Astrocyte (in vitro differentiated cells and primary cell): ENCODE measurements at places on chromosomes 5 and 9.

- H3K27me3 ChIP-seq: no peaks in the 10 kb centered on the region
- DNase-seq: no peak
- peaks cover 12% of the 10 kb centered on the region for H3K4me1 ChIP-seq
- H3K36me3 ChIP-seq: no peaks in the 10 kb centered on the region
- no peak overlapping the region for H3K27ac ChIP-seq
- no peak overlapping the region for H3K4me3 ChIP-seq
Observed at GRCh38 chr5:36949593-36949992, 73.0 kb downstream of the NIPBL start.

- peak overlapping the region; percentile 29 for H3K27ac ChIP-seq
- peaks cover 18% of the 10 kb centered on the region for H3K4me1 ChIP-seq
- no peaks in the 10 kb centered on the region for H3K27me3 ChIP-seq
- peak; percentile 77 for DNase-seq
- no peaks in the 10 kb centered on the region for H3K36me3 ChIP-seq
Observed at GRCh38 chr5:96247097-96247701, 185.8 kb downstream of the PCSK1 start.

DNA sequence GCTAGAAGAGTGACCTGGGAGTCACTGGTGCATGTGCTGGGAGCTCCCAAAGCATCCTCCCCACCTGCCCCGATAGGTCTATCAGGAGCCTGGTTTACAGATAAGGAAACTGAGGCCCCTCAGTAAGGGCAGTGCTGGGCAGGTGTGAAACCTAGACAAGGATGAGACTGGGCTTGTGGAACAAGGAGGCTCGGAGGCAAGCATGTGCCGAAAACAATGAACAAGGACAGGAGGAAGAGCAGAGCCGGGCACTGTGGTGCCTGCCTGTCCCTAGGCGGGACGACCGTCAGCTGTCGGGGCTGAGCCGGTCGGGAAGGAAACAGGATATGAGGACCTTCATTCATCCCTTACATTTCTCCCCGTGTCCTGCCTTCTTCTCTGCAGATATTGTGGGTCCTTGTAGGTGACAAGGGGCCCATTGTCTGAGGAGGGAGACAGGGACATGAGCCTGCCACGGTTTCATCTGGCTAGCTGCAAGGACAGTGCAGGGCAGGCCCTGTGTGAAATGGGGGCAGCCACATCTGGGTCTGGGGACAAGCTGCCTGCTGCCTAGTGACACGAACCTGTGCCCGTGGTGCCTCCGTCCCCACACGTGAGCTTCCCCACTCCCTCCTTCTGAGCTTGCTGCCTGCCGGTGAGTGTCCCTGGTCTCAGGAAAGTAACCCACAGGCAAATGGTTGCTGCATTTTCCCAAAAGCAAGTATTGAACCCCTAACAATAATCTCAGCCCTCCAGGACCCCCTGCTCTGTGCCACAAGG lies 18.6 kb downstream of the FGD3 start:
- H3K27ac ChIP-seq: no peak overlapping the region
- DNase-seq: no peak
- H3K36me3 ChIP-seq: no peaks in the 10 kb centered on the region
- H3K4me1 ChIP-seq: peaks cover 4% of the 10 kb centered on the region
- H3K4me3 ChIP-seq: no peak overlapping the region

- no peak overlapping the region for H3K4me3 ChIP-seq
- no peak overlapping the region for H3K27ac ChIP-seq
- H3K4me1 ChIP-seq: no peaks in the 10 kb centered on the region
- DNase-seq: no peak
Observed at GRCh38 chr5:2048664-2049063, 165.9 kb upstream of the IRX4 start.

DNA sequence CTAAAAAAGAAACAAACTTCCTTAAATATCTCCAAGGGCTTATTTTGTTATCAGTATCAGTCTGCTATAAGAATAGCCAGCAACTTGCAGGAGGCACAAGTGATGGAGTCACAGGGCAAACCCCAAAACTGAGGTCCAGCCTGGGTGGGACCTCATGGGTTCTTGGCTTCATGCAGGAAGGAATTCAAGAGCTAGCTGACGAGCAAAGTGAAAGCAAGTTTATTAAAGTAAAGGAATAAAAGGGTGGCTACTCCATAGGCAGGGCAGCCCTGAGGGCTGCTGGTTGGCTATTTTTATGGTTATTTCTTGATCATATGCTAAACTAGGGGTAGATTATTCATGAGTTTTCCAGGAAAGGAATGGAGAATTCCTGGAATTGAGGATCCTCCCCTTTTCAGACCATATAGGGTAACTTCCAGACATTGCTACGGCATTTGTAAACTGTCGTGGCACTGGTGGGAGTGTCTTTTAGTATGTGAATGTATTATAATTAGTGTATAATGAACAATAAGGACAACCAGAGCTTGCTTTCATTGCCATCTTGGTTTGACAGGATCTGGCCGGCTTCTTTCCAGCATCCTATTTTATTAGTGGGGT lies 231.9 kb downstream of the ADAMTSL1 start:
- no peak overlapping the region for H3K4me3 ChIP-seq
- peak; percentile 19 for DNase-seq
- H3K27ac ChIP-seq: no peak overlapping the region
- H3K4me1 ChIP-seq: peaks cover 4% of the 10 kb centered on the region
- H3K36me3 ChIP-seq: peaks cover 24% of the 10 kb centered on the region
